ENCODE measurements at places on chromosomes 4 and X.
A peak's percentile ranks its signal among the peaks of the same experiment; 100 is the strongest.

GRCh38 chr4:142318280-142318679 lies 527.8 kb downstream of the INPP4B start:
- no peak for DNase-seq

DNA sequence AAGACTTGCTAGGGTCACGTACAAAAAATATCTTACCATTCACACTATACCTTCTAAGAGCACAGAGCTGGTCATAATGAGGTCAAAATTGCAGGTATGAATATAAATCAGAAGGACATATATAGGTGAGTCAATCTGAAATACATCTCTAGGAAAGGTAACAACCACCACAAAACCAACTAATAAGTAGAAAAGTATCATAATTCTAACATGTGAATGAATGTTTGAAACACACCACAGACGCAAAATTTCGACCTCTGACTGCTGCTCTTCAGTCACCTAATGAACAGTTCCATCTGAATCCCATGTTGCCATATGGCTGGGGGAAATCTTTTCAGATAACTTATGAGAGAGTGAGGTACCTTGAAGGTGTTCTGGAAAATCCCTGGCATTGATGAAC lies 22.1 kb downstream of the STAP1 start:
- no peak for DNase-seq

- DNase-seq: no peak
Measured at GRCh38 chr4:2832309-2832980, 11.2 kb upstream of the ADD1 start.

DNA sequence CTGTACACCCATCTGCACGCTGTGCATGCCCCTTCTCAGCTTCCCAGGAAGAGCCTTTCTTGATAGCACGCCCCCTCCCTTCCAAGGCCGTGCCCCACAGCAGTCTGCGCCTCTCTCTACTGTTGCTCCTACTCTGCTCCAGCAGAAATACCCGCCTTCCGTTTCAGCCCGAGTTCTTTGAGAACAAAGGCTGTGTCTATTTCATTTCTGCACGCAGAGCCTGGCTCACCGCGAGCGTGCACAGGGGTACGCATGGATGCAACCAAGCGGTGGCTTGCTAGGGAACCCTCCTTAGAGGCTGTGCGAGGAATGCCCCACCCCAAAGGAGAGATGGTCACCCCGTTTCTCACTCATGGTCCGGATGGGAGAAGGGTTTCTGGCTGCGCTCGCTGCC lies 485 bp downstream of the AADAT start:
- no peak for DNase-seq

GRCh38 chrX:100880368-100880767 lies 6.2 kb upstream of the NOX1 start:
- no peak for DNase-seq

- no peak for DNase-seq
Measured at GRCh38 chrX:103538728-103539127, 19.4 kb upstream of the RAB40A start.

- DNase-seq: no peak
Measured at GRCh38 chr4:151772274-151772673, 11.5 kb upstream of the GATB start.

- no peak for DNase-seq
Measured at GRCh38 chr4:82785611-82786400, 12.8 kb downstream of the SCD5 start.

- DNase-seq: no peak
Measured at GRCh38 chrX:45143455-45143854, 57.2 kb downstream of the DIPK2B start.

GRCh38 chr4:164312671-164313070 lies 441.3 kb upstream of the SMIM31 start:
- no peak for DNase-seq

- DNase-seq: no peak
Measured at GRCh38 chr4:140568507-140569306, at the start of gene UCP1. TSS of gene UCP1 (minus strand) at chr4:140568961. CDS start at chr4:140568729, 232 bp downstream.

- no peak for DNase-seq
Measured at GRCh38 chr4:122212880-122213279, 60.7 kb downstream of the BLTP1 start.

DNA sequence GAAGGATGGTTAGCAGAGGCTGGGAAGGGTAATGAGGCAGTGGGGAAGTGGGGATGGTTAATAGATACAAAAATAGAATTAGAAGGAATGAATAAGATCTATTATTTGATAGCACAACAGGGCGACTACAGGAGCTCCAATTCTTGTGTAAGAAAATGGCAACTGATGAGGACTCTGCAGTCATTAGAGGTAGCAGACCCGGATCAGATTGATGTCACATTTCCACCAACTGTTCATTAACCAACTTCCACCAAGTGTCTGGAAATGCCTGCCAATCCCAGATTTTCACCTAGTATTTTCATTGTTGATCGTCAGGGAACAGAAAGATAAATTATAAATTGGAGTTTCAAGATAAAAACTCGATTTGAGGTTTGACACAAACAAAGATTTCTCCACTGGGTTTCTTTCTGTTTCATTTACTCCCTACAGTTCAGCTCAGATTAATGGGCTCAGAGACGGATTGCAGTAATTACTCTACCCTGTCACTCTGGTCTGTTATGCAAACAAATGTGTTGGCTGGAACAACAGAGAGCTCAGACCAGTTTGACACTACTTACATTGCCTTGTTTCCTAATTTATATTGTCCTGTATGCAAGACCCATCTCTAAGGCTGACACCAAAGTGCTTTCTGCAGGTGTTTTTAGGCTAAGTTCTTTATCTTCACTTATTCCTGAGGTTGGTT lies 909.2 kb upstream of the PRKX start:
- DNase-seq: no peak

DNA sequence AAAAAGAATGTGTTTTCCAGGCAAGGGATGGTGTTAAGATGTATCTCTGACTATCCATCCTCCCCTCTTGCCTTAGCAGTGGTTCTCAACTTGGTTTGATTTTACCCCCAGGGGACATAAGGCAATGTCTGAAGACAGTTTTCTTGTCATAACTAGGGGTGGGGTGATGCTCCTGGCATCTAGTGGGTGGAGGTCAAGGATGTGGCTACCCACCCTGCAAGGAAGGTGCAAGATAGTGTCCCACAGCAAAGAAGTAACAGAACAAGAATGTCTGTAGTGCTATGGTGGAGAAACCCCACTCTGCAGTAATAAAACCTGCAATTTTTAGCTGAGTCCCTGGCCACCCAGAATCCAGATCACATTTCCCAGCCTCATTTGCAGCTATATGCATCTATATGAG lies 81.2 kb upstream of the TBL1X start:
- DNase-seq: no peak

GRCh38 chrX:39456894-39457604 lies 640.7 kb downstream of the BCOR start:
- DNase-seq: no peak

GRCh38 chr4:145734576-145735346 lies 54.8 kb downstream of the C4orf51 start:
- DNase-seq: no peak

- no peak for DNase-seq
Measured at GRCh38 chr4:52376132-52376704, 282.9 kb downstream of the USP46 start.

- no peak for DNase-seq
Measured at GRCh38 chr4:175998782-175999181, 66.9 kb upstream of the WDR17 start.

DNA sequence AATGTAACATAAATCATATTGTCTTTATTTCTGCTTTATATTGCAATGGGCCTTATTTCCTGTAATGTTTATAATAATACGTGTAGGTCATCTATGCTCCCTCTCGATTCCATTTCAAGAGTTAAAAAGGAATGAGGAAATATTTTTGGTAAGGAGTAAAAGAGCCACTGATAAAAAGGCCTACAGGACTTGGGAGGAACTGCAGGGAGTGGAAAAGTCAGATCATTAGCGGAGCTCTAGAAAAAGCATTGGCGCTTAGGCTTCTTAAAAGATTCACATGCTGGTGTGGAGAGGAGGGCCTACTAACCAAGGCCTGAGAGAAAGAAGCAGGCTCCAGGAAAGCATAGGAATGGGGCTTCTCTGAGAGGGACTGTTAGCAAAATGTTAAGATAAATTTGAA lies 82.9 kb upstream of the PNPLA4 start:
- DNase-seq: no peak

- DNase-seq: no peak
Measured at GRCh38 chr4:156934259-156934635, 37.4 kb downstream of the PDGFC start.

DNA sequence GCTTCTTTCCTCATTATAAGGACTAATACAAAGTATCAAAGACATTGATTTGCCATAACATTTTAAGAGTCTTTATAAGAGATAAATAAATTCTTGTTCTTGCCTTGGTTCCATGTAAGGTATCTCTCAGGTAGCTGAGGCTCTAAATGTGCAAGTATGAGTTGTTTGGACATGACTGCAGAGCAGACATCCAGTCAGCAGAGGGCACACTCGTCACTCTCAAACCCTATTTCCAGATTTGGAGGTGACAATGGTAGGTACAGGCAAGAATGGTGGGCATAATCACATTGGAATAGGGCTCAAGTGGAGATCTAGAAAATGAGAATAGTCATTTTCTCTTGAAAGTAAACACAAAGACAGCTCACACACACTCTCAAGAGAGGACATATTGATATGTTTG lies 133.3 kb upstream of the ZIC3 start:
- no peak for DNase-seq

GRCh38 chr4:104494822-104495559 lies at the start of gene CXXC4:
TSS of gene CXXC4 (minus strand) at chr4:104494894. CDS start at chr4:104491802, 3,092 bp downstream.
- no peak for DNase-seq

DNA sequence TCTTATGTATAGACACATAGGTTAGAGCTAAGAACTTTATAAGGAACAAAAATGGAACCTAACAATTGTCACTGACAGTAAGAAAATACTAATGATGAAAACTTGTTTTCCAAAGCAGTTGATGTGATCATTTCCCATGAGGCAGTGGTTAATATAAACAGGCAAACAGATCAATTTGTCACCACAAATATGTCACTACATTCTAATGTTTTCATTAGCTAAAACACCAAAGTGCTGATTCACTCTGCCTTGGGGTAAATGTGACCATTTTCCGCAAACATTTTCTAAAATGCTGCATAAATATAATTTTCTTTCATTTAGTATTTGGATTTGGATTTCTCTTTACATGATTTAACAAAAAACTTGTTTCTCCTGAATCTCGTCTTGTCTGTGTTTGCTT lies 408.9 kb upstream of the CTSO start:
- no peak for DNase-seq

GRCh38 chrX:65987811-65988210 lies 52.1 kb downstream of the VSIG4 start:
- DNase-seq: no peak

DNA sequence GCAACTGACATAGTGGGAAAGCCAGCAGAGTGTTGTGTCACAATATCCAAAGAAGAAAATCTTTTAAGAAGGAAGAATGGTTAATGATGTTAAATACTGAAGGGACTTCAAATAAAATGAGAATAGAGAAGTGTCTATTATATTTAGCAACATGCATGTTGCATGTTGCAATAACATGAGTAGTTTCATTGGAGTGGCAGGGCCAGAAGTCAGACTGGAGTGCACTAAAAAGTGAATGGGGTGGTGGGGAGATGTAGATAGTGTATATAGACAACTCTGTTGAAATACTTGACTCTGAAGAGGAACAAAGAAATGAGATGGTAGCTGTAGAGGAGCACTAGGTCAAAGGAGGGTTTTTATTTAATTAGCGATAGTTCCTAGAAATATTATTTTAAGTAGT lies 9.5 kb upstream of the AMMECR1 start:
- no peak for DNase-seq

GRCh38 chr4:14379183-14379582 lies 623.1 kb upstream of the CPEB2 start:
- DNase-seq: no peak

DNA sequence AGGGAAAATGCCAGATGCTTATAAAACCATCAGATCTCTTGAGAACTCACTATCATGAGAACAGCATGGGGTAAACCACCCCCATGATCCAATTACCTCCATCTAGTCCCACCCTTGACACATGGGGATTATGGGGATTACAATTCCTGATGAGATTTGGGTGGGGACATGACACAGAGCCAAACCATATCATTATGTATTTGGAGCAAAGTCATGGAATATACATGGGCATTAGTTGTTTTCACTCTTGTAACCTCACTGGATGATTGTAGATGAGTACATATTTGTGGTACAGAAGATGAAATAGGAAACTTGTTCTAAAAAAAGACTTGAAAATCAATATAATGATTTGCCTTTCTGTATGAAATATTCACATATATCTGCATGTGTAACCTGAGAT lies 674.5 kb upstream of the BOD1L1 start:
- DNase-seq: no peak

DNA sequence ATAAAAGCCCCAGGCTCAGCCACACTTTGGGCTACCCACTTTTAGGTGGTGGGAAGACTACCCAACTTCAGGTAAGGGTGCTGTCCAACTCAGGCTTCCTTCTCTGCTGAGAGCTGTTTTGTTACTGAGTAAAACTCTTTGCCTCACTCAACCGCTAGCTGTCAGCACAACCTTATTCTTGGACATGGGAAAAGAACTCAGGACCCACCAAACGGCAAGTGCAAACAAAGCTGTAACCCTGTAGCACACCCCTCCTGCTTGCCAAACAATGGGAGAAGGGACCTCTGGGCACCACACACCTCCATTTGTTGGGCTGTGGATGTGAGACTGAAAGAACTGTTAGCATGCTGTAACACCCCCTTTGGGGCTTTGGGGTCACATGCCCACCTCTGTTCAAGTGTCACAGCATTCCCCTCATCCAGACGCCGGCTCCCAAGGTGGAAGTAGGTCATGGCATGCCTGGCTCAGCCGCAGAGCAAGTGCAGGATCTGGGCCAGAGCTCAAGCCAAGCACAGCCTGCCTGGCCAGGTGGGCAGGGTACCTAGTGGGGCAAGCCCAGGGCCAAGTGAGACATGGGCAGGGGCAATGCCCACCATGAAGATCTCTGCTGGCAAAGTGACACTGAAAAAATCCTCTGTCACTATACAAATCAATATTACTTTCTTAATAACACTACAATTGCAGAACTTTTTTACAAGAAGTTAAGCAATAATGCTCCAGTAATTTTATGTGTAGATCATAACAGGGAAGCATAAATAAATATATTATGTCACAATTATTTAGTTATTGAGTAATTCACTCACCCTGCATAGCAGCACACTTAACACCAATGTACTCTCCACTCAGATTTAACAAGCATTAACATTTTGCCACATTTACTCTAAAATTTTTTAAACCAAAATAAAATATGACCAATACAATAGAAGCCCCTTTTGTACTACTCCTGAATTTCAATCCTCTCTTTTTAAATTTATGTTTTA lies 107.2 kb downstream of the TBCK start:
- no peak for DNase-seq

DNA sequence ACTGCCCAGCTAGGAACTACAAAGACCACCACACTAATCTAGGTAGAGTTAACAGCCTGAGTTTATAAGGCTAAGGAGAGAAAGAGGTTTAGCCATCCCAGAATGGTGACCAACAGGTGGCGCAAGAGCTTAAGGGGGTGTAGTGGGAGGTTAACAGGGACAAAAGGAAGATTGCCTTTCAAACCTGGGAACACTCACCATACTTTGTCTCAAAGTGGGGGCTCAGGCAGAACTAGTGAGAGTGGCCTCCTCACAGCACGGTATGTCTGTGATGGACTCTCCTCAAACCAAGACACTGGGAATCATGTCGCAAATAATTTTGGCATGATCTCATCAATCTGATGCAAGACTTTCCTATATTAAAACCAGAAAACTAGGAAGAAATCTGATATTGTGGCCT lies 23.4 kb downstream of the CCNI start:
- peak; percentile 28 for DNase-seq

- no peak for DNase-seq
Measured at GRCh38 chr4:108486046-108486445, 134.3 kb upstream of the RPL34 start.
